ENCODE measurements at places on chromosomes 2 and 18.

GRCh38 chr18:27366151-27366550, 181.0 kb upstream of the CHST9 start:
- no peaks in the 10 kb centered on the region for H3K27me3 ChIP-seq
- no peak for DNase-seq
- no peak overlapping the region for H3K4me3 ChIP-seq
- H3K27ac ChIP-seq, result no peak overlapping the region

DNA sequence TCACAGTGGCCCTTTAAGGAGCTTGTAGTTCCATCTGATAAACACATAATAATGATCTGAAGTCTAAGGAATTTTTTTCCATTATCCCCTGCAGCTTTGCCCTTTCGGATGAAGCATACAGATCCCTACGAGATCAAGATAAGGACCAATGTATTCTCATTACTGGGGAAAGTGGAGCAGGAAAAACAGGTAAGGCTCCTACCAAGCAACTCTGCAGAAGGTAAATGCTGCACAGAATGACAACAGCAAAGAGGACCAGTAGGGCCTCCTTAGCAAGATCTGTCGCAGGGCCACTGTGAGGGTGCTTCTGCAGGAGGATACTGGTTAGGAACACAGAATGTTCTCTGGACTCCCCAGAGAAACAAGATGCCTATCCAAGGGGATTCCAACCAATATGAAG, 84.6 kb downstream of the MYO1B start:
- H3K36me3 ChIP-seq, result no peaks in the 10 kb centered on the region
- no peaks in the 10 kb centered on the region for H3K27me3 ChIP-seq
- no peak overlapping the region for H3K27ac ChIP-seq
- DNase-seq, result no peak

DNA sequence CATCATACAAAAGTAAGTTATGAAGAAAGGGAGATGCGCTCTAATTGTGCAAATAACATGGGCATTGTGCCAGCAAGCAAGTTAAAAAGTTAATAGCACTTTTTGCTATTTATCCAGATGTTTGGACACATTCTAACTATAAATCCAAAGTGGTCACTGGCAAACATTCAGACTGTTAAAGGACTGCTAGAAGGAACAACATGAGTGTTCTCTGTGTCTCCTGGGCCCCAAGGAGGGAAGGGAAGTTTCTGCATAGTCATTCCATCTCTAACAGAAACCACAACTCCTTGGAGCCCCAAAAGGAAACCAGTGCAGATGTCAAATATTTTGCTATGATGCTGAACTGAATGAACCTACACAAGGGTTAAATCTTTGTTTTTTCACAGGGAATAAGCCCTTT, 213.3 kb upstream of the HNRNPA3 start:
- H3K27me3 ChIP-seq, result no peaks in the 10 kb centered on the region
- H3K4me1 ChIP-seq, result peaks cover 21% of the 10 kb centered on the region
- H3K4me3 ChIP-seq, result no peak overlapping the region
- H3K36me3 ChIP-seq, result no peaks in the 10 kb centered on the region
- no peak overlapping the region for H3K27ac ChIP-seq

GRCh38 chr2:54655046-54655809, 68.2 kb upstream of the EML6 start:
- H3K27me3 ChIP-seq, result no peaks in the 10 kb centered on the region
- H3K4me1 ChIP-seq, result peaks cover 23% of the 10 kb centered on the region
- H3K36me3 ChIP-seq, result peaks cover 80% of the 10 kb centered on the region

DNA sequence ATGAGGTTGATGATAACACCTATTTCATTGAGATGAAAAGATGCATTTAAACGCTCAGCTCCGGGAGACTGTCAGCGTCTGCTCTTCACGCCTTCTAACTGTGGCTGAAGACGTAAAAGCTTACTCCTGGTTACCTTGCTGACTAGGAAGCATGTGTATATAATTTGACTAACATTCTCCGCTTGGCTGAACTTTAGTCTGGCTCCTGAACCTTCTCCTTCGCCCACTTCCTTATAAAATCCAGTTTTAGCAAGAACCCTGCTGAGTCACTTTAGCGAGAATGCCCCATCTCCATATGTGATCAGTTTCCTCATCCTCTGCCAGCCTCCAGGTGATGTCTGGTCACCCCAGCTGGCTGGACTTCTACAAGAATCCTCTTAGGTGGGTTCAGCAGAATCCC, 12.7 kb upstream of the CREG2 start:
- peaks cover 2% of the 10 kb centered on the region for H3K36me3 ChIP-seq
- no peak overlapping the region for H3K27ac ChIP-seq
- no peaks in the 10 kb centered on the region for H3K27me3 ChIP-seq
- no peak for DNase-seq
- H3K4me3 ChIP-seq, result no peak overlapping the region

DNA sequence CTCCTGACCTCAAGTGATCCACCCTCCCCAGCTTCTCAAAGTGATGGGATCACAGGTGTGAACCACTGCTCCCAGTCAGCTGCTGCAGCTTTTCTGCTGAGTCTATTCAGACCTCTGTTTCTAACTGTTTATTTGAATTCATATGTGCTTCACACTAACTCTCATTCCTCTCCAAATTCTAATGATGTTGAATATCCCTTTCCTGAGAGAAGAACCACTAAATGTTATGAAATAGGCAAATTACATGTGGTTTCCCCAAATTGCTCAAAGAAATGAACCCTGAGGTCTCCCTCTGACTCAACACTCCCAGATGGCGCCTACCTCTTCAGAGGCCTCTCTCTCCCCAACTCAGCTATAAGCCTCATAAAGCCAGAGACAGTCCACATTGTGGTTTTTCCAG, 98.6 kb downstream of the IRS1 start:
- H3K36me3 ChIP-seq, result no peaks in the 10 kb centered on the region
- H3K27ac ChIP-seq, result no peak overlapping the region
- peaks cover 13% of the 10 kb centered on the region for H3K27me3 ChIP-seq
- H3K4me1 ChIP-seq, result no peaks in the 10 kb centered on the region

- no peaks in the 10 kb centered on the region for H3K4me1 ChIP-seq
- H3K36me3 ChIP-seq, result no peaks in the 10 kb centered on the region
- H3K27me3 ChIP-seq, result no peaks in the 10 kb centered on the region
- DNase-seq, result no peak
Measured at GRCh38 chr2:211649331-211649730, 889.3 kb downstream of the ERBB4 start.

DNA sequence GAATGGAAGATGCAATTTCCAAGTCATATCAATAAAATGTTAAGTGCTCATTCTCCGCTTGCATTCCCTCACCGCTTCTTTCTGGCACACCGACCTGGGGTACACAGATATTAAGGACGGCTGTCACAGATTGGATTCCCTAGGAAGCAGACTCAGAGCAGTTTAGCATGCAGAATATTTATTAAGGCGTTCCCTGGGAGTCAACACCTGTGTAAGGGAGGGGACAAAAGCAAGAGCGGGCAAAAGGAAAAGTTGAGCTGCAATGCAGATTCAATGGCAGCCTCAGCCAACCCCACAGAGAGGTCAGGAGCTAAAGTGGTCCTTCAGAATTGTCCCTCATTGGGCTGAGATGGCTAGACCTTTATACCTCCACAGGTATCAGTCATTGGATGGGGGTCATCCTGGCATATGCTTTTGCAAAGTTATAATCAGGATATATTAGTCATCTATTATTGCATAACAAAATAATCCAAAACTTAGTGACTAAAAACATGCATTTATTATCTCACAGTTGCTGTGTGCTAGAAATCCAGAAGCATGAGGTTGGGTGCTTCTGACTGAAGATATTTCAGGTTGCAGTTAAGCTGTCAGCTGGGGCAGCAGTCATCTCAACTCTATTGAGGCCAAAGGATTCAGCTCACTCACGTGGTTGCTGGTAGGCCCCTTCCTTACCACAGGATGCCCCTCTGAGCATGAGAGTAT, 27.0 kb upstream of the INO80D start:
- peaks cover 12% of the 10 kb centered on the region for H3K36me3 ChIP-seq
- no peaks in the 10 kb centered on the region for H3K4me1 ChIP-seq
- no peak for DNase-seq

GRCh38 chr18:28736951-28737350, 560.0 kb upstream of the CDH2 start:
- no peak overlapping the region for H3K27ac ChIP-seq
- no peak for DNase-seq
- no peaks in the 10 kb centered on the region for H3K27me3 ChIP-seq

GRCh38 chr2:110675679-110676078, 2.2 kb downstream of the BUB1 start:
- H3K27me3 ChIP-seq, result no peaks in the 10 kb centered on the region
- H3K4me3 ChIP-seq, result peak overlapping the region; percentile 83
- DNase-seq, result no peak
- peaks cover 43% of the 10 kb centered on the region for H3K4me1 ChIP-seq

DNA sequence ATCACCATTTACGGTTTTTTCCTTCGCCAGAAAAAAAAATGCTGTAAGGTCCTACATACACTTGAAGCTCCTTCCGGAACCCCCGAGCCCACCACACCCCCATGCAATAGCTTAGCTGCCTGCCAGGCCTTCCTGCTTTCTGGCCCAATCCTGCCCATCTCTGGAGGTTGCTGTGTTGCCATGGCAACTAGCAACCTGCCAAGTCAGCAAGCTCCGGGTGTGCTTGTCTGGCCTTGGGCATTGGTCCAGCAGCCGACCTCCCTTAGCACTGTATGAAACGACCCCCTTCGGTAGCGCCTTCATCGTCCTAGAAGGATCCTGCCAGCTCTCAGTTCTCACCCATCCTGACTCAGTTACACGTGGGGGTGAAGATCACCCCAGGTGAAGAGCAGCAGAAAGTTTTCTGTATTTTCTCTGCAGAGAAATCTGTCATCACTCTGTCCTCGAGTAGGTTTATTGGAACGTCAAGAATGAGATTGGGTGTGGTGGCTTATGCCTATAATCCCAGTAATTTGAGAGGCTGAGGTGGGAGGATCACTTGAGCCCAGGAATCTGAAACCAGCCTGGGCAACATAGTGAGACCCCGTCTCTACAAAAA, 47.4 kb upstream of the MTCL1 start:
- H3K27ac ChIP-seq, result no peak overlapping the region
- H3K4me1 ChIP-seq, result no peaks in the 10 kb centered on the region
- H3K27me3 ChIP-seq, result peaks cover 17% of the 10 kb centered on the region
- DNase-seq, result no peak
- H3K4me3 ChIP-seq, result no peak overlapping the region
- H3K36me3 ChIP-seq, result no peaks in the 10 kb centered on the region

DNA sequence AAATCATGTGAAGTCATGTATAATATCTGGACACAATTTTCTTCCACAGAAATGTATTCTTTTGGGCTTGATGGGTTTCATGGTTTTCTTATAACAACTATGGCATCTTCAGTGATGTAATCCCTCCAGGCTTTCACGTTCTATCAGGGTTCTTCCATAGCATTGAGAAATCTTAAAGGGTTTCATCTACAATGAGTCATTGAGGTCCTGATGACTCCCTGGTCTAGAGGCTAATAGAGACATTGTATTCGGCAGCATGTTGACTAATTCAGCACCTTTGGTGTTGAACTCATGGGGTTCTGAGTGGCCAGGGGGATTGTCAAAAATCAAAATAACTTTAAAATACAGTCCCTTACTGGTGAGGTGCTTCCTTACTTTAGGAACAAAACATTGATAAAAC, 614.0 kb upstream of the CRIM1 start:
- no peak overlapping the region for H3K4me3 ChIP-seq
- no peak for DNase-seq
- H3K36me3 ChIP-seq, result no peaks in the 10 kb centered on the region
- H3K4me1 ChIP-seq, result no peaks in the 10 kb centered on the region
- H3K27me3 ChIP-seq, result no peaks in the 10 kb centered on the region

- H3K27me3 ChIP-seq, result no peaks in the 10 kb centered on the region
- DNase-seq, result no peak
- no peaks in the 10 kb centered on the region for H3K4me1 ChIP-seq
Measured at GRCh38 chr18:5064841-5065370, 132.2 kb downstream of the AKAIN1 start.

DNA sequence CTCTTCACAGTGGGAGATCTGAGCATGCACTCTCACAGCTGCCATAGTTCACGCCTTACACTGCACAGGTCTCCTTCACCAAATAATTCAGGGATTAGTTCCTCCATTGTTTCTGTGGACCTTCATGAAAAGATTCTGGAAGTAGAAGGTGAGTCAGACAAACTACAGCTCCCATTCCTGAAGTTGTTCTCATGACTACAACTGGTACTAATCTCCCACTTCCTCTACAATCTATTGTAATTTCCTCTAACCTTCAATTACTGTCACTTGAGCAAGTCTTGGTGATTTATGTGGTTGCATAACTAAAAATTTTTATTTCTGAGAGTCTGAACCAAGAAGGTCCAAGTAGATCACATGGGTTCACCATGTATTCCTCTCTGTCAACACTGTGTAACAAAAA, 128.7 kb downstream of the XIRP2 start:
- H3K36me3 ChIP-seq, result no peaks in the 10 kb centered on the region
- no peak overlapping the region for H3K4me3 ChIP-seq
- H3K27me3 ChIP-seq, result no peaks in the 10 kb centered on the region

- no peaks in the 10 kb centered on the region for H3K27me3 ChIP-seq
- no peak for DNase-seq
- no peak overlapping the region for H3K4me3 ChIP-seq
- H3K4me1 ChIP-seq, result peaks cover 5% of the 10 kb centered on the region
- H3K27ac ChIP-seq, result no peak overlapping the region
Measured at GRCh38 chr2:197925976-197926375, 121.6 kb downstream of the PLCL1 start.

GRCh38 chr2:102453501-102453900, 19.5 kb upstream of the SLC9A4 start:
- H3K36me3 ChIP-seq, result no peaks in the 10 kb centered on the region
- DNase-seq, result no peak
- no peak overlapping the region for H3K4me3 ChIP-seq
- H3K27ac ChIP-seq, result no peak overlapping the region

- DNase-seq, result no peak
- H3K36me3 ChIP-seq, result no peaks in the 10 kb centered on the region
- no peak overlapping the region for H3K4me3 ChIP-seq
- peaks cover 3% of the 10 kb centered on the region for H3K27me3 ChIP-seq
- no peaks in the 10 kb centered on the region for H3K4me1 ChIP-seq
Measured at GRCh38 chr2:221602938-221603337, 30.8 kb upstream of the EPHA4 start.

DNA sequence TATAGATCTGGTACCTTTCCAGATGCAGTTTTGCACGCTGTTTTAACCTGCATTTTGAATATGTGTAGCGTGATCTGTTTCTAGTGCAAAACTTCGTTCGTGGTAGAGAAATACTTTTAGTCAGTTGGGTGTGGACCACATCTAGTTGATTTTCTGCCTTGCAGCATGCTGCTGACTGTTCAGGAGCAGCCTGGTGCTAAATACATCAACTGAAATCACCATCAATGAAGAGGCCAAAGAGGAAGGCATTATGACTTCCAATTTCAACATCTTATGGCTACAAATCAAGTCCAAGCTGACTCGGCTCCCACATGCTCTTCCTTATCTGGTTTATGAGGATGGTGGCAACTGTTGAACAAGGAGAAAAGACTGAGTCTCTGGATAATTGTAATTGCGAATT, 298.5 kb downstream of the ZNF521 start:
- H3K4me3 ChIP-seq, result no peak overlapping the region
- no peak overlapping the region for H3K27ac ChIP-seq
- DNase-seq, result no peak

GRCh38 chr2:177430411-177430810, 37.8 kb downstream of the AGPS start:
- no peaks in the 10 kb centered on the region for H3K4me1 ChIP-seq
- no peak overlapping the region for H3K4me3 ChIP-seq
- H3K36me3 ChIP-seq, result peaks cover 77% of the 10 kb centered on the region
- no peak overlapping the region for H3K27ac ChIP-seq
- no peak for DNase-seq

- peaks cover 11% of the 10 kb centered on the region for H3K27me3 ChIP-seq
- no peaks in the 10 kb centered on the region for H3K36me3 ChIP-seq
- H3K4me3 ChIP-seq, result no peak overlapping the region
- no peak overlapping the region for H3K27ac ChIP-seq
Measured at GRCh38 chr2:48749291-48750127, 6.0 kb downstream of the LHCGR start.

- no peak overlapping the region for H3K27ac ChIP-seq
- H3K4me1 ChIP-seq, result no peaks in the 10 kb centered on the region
- peaks cover 3% of the 10 kb centered on the region for H3K36me3 ChIP-seq
- no peak overlapping the region for H3K4me3 ChIP-seq
Measured at GRCh38 chr2:39523308-39524044, 86.4 kb upstream of the MAP4K3 start.

Measured in T-helper 2 cell treated with Interferon-gamma antibody and Interleukin-4, amounts not matched to agents 5 μg/mL and 100 μg/mL, for 36 hours (primary cell).